Glutamatergic neuron (in vitro differentiated cells): ENCODE measurements at places on chromosomes 1 and 21.

- no peak for DNase-seq
These were observed 225.5 kb downstream of the PATJ start for GRCh38 chr1:61967750-61968149.

- DNase-seq, result no peak
These were observed 89.9 kb upstream of the LBR start for GRCh38 chr1:225517697-225518096.

- peak; percentile 69 for DNase-seq
These were observed 4.8 kb downstream of the LMOD1 start for GRCh38 chr1:201941420-201942128.

DNA sequence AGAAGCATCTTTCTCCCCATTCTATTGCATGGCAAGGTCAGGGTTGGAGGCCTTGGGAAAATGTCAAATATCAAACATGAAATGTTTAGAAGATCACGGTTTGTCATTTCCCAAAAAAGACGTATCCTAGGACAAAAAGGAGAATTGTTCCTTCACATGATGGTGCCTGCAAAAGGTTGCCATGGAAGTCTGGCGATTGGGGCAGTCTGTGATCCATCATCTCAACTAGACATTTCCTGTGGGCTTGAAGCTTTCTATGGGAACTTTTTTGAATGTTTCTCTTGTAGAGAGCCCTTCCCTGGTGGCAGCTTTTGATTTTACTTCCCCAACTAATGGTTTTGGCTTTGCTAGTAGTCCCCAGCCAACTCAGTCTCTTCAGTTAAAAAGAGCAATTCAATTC lies 106.3 kb downstream of the TGFB2 start:
- no peak for DNase-seq

GRCh38 chr1:218366322-218367052 lies 21.4 kb downstream of the TGFB2 start:
- DNase-seq, result no peak
